ENCODE measurements at places on chromosomes 16 and 17.

GRCh38 chr17:66411520-66411919 lies 109.1 kb downstream of the PRKCA start:
- no peak for DNase-seq

GRCh38 chr17:67116045-67116575 lies 71.8 kb downstream of the CACNG1 start:
- no peak for DNase-seq

- no peak for DNase-seq
Measured at GRCh38 chr16:83244057-83244456, 563.7 kb upstream of the HSBP1 start.

- no peak for DNase-seq
Measured at GRCh38 chr16:10501016-10501607, 79.3 kb downstream of the EMP2 start.

DNA sequence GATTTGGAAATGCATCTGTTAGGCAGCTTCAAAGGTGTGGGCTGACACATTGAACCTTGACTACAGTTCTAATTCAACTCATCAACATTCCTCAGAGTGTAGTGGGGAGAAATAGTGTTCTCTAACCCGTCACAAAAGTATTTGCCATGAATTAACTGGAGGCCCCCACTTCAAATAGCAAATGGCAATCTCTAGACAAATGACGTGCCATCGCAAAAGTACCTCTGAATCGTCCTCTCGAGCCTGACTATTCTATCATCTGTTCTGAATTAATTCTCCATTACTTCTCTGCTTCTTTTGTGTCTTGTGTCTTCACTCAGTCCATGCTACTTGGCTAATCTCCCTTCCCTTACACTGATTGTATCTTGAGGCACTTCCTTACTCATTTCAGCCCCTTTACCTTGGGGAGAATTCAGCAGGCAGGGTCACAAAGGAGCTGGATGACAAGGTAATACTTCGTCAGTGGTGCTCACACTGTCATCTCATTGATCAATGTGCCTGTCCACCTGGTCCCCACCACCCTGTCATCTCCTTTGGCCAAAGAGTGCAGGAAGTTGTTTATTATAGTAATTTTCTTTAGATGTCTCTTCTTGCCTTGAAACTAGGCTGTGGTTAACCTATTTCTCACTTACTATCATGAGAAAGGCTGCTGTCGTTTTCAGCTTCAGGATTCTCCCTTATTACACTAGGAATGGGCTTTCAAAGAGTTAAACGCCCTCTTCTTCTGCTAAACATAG lies 108.4 kb downstream of the SYCE1L start:
- no peak for DNase-seq

GRCh38 chr16:71669926-71670536 lies 44.0 kb downstream of the MARVELD3 start:
- no peak for DNase-seq

DNA sequence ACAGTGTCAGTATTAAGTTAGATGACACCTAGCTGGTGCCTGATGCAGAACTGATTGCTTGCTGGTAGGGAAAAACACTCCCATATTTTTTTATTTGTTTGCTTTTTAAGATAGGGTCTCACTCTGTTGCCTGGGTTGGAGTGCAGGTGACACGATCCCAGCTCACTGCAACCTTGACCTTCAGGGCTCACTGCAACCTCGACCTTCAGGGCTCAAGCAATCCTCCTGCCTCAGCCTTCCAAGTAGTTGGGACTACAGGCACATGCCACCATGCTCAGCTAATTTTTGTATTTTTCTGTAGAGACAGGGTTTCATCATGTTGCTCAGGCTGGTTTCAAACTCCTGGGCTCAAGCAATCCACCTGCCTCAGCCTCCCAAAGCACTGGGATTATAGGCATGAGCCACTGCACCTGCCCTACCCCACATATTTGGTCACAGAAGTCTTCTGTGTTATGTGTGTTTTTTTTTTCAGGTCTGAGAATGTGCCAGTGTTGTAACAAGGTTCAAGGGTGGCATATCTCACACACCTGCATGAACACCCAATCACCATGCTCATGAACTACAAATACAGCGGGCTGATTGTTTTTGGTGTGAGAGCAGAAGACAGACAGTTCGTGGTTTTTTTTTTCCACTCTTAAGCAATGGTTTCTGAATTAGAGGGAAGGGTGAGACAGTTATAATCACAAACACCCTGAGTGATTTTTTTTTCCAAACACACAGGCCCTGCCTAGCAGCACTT lies 22.8 kb downstream of the SPAG9 start:
- no peak for DNase-seq

DNA sequence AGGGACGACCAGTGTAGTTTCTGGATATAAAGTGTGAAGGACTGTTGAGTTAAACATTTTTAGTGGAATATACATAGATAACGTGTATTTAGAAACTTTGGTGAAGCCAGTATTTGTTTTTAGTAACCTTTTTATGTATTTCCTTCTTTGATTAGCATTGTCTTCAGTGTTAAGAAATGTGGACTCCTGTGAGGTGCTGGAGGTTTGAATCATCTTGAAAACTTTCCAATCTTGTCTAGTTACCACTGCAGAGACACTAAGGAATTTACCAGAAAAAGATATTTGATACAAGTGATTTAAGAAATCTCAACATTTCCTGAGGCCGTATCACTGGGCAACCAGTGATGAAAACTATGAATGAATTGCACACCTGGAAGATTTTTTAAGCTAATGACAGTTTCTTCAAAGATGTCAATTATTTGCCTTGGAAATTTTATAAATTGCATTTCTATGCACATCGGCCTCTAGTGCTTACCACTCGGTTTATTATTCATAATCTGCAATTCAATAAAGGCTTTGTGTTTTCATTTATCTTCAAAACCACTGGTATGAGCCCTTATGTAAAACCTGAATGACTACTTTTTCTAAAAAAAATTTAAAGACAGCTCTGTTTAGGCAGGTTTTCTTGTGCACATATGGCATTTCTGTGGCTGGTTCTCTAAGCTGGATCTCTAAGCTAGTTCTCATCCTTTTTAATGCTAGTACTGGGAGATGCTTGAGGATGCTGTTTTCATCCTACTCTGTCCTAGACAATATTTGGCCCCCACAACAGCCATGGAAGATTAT lies 31.4 kb upstream of the ADCY7 start:
- DNase-seq = no peak

DNA sequence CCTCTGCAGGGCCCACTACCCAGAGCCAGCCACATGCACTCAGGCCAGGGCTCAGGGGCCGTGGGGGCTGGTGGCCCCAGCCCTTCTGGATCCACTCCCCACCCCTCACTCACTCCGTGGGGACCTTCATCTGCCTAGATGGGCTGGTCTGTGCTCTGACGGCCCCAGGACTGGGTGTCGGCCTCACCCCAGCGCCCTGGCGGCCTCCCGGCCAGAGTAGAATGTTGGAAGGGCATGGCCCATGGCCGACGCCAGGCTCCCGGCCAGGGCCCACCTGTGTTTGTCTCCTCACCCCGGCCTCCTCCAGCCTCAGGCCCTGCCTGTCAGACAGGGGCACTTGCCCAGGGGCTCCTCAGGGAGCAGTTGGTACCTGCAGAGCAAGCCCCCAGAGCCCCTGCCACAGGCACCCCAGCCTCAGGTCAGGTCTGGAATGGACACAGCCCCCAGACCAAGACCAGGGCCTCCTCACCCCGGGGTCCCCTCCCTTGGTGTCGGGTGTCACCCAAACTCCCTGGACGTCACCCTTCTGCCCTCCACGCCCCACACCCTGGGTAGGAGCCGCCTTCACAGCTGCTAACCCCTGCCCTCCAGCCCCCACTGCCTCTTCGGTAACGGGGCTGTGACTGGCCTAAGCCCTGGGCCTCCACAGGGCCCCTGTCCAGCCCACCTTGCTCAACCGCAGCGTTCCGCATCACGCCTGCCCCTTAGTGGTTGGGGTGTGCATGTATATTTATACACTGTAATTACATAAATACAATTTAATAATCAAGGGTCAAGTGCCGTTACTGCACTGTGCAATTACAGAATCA lies 3.0 kb upstream of the CDH15 start:
- no peak for DNase-seq

- DNase-seq = no peak
Measured at GRCh38 chr17:17538417-17539391, 42.5 kb upstream of the RASD1 start.

GRCh38 chr17:4008441-4009185 lies 44.4 kb upstream of the ATP2A3 start:
- DNase-seq = no peak

DNA sequence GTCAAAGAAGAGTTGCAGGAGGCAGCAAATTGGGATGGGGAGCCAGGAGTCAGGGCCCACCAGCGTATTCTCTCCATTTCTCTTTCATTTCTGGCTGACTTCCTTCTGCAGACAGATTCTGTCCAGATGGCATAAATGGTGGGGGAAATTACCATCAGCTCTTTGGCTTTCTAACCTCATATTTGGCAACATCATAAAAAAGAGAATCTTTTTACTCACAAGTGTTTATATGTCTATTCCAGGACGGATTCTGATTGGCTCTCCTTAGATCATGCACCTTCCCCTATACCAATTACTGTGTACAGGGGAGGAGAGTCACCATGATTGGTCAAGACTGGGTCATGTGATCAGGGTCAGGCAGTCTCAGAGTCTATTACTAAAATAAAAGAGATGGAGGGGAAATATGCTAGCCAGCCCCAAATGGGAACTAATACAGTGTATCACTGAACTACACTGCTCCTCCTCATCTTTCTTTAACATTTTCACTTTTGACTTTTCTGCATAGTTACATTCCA lies 537.1 kb upstream of the EEF2KMT start:
- no peak for DNase-seq

GRCh38 chr17:7370853-7371252 lies 10.0 kb upstream of the TNK1 start:
- no peak for DNase-seq

GRCh38 chr17:66335797-66336196 lies 33.4 kb downstream of the PRKCA start:
- DNase-seq = no peak

DNA sequence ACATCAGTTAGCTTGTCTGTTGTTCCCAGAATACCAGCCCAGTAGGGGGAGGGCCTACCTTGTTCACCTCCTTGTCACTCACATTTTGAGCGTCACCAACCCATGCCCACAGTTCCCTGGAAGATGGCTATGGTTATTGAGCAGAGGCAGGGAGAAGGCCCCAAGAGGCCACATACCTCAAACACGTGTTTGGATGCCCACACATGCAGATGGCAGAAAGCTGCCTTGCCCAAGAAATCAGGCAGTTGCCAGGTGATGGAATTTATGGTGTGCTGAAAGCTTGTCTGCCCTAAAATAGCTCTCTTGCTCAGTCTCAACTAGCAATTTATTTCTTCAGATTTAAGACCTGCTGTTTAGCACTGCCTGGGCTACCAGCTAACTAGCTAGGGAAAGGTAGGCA lies 16.5 kb upstream of the CMTM4 start:
- DNase-seq = no peak

DNA sequence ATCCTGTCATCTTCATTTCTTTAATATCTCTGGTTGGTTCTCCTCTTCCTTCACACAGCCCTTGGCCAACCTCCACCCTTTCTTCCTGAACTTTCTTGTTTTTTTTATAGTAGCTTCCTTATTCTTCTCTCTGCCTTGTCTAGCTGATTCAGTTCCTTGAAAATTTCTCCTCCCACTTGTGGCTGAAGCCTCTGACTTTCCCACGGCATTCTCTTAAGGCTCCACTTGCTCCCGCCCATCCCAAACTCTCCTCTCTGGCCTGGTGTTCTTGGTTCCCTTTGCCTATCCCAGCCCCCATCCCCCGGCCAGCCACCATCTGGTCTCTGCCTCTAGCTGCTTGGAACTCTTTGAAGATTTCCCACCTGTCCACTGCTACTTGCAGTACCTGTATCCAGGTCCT lies 29.1 kb downstream of the NLRP1 start:
- DNase-seq = no peak

GRCh38 chr16:53084141-53084541 lies 29.4 kb downstream of the CHD9 start:
- DNase-seq = no peak

DNA sequence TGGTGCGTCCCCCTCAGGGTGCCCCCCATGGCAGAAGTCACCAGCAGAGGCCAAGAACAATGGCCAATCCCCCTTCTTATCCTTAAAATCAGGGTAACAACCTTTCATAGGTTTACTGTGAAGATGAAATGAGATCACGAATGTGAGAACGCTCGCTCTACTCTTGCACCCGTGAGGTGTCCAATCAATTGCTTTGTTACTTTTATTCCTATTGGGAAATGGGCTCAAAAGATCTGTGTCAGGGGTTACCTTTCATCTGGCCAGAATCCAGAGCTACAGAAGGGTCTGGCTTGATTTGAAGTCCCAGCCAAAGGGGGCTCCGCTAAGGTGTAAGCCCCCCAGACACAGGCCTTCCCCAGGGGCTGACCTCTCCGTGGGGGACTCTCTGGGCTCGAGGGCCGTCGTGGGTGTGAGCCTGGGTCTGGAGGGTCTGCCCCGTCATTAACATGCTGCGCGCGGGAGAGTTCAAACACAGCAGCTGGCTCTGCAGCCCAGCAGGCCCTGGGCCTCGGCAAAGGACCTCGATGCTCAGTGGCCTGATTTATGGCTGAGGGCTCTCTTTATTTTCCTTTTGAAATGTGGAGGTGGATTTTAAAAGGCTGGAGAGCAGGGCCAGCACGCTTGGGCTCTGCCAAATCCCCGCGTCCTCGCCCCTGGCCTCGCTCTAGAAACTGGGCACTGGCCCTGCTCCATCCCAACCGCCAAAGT lies 10.4 kb downstream of the ABR start:
- no peak for DNase-seq

DNA sequence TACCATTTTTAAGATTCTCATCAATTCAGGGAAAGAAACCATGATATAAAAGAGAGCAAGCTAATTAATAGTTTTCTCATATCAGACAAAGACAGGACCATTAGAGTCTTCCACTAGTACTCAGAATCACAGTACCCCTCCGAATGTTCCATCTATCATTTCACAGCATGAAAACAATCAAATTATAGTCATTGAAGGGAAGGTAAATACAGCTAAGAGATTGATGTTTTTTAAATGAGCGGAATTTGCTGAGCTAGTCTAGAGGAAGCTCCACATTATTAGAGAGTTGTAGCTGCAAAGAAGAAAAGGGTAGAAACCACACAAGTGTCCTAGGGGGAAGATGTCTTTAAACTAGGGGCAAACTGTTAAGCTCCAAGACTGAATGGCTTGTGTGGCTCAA lies 808.9 kb downstream of the CDH11 start:
- DNase-seq = no peak

- DNase-seq = no peak
Measured at GRCh38 chr16:22711847-22712246, 102.1 kb upstream of the HS3ST2 start.

GRCh38 chr16:75311383-75311938 lies 60.0 kb upstream of the BCAR1 start:
- no peak for DNase-seq
